Adrenal gland (tissue), 19 donors: ENCODE measurements at places on chromosomes 1 and 21.
A peak's percentile ranks its signal among the peaks of the same experiment; 100 is the strongest.

- no peaks in the 10 kb centered on the region for H3K4me1 ChIP-seq
- no peaks in the 10 kb centered on the region for H3K36me3 ChIP-seq
- no peak for DNase-seq
- H3K4me3 ChIP-seq, result no peak overlapping the region
- H3K27me3 ChIP-seq, result no peaks in the 10 kb centered on the region
- no peak overlapping the region for H3K27ac ChIP-seq
Observed at GRCh38 chr1:198143797-198144196, 13.0 kb upstream of the NEK7 start.

- H3K4me1 ChIP-seq, result no peaks in the 10 kb centered on the region
- H3K36me3 ChIP-seq, result no peaks in the 10 kb centered on the region
- no peak overlapping the region for H3K27ac ChIP-seq
- no peak overlapping the region for H3K4me3 ChIP-seq
- DNase-seq, result peak; percentile 87
Observed at GRCh38 chr1:9004700-9005394, 21.4 kb downstream of the SLC2A7 start.

GRCh38 chr1:15384301-15384901, 25.3 kb upstream of the EFHD2 start:
- no peaks in the 10 kb centered on the region for H3K4me1 ChIP-seq
- H3K27ac ChIP-seq, result no peak overlapping the region
- no peak for DNase-seq
- H3K36me3 ChIP-seq, result no peaks in the 10 kb centered on the region

DNA sequence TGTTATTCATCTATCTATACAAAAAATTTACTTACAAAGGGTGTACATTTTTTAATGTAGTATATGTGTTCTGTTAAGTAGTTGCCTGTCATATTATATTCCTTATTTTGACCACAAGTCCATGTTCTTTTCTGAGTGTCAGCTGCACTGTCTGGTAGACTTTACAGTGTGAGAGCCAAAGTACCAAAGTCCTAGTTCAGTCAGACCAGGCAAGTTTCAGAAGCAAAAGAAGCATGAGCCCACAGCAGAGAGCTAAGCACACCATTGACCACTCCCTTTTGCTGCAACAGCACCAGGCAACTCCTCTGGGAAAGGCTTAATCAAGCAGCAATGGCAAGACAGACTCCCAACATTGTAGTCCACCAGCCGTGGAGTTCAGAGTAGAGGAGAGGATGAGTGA, 631.9 kb upstream of the PKN2 start:
- no peak overlapping the region for H3K27ac ChIP-seq
- no peaks in the 10 kb centered on the region for H3K36me3 ChIP-seq
- no peaks in the 10 kb centered on the region for H3K4me1 ChIP-seq
- no peak overlapping the region for H3K4me3 ChIP-seq
- no peak for DNase-seq
- no peaks in the 10 kb centered on the region for H3K27me3 ChIP-seq

GRCh38 chr1:28208818-28209441, 23.9 kb downstream of the DNAJC8 start:
- no peaks in the 10 kb centered on the region for H3K27me3 ChIP-seq
- peaks cover 6% of the 10 kb centered on the region for H3K4me1 ChIP-seq
- no peak overlapping the region for H3K4me3 ChIP-seq
- peaks cover 41% of the 10 kb centered on the region for H3K36me3 ChIP-seq
- DNase-seq, result peak; percentile 78

GRCh38 chr1:41232305-41232704, 9.8 kb downstream of the SCMH1 start:
- no peaks in the 10 kb centered on the region for H3K27me3 ChIP-seq
- no peaks in the 10 kb centered on the region for H3K36me3 ChIP-seq
- DNase-seq, result no peak
- H3K27ac ChIP-seq, result no peak overlapping the region
- H3K4me1 ChIP-seq, result no peaks in the 10 kb centered on the region
- H3K4me3 ChIP-seq, result no peak overlapping the region

GRCh38 chr1:219993554-219994433, 52.5 kb downstream of the EPRS1 start:
- H3K27ac ChIP-seq, result no peak overlapping the region
- no peak for DNase-seq
- no peak overlapping the region for H3K4me3 ChIP-seq
- H3K27me3 ChIP-seq, result no peaks in the 10 kb centered on the region
- no peaks in the 10 kb centered on the region for H3K4me1 ChIP-seq

GRCh38 chr1:37480125-37480466, 5.7 kb downstream of the ZC3H12A start:
- H3K4me3 ChIP-seq, result no peak overlapping the region
- H3K27me3 ChIP-seq, result no peaks in the 10 kb centered on the region
- H3K27ac ChIP-seq, result peak overlapping the region; percentile 90
- H3K36me3 ChIP-seq, result peaks cover 56% of the 10 kb centered on the region
- DNase-seq, result no peak
- peaks cover 72% of the 10 kb centered on the region for H3K4me1 ChIP-seq

DNA sequence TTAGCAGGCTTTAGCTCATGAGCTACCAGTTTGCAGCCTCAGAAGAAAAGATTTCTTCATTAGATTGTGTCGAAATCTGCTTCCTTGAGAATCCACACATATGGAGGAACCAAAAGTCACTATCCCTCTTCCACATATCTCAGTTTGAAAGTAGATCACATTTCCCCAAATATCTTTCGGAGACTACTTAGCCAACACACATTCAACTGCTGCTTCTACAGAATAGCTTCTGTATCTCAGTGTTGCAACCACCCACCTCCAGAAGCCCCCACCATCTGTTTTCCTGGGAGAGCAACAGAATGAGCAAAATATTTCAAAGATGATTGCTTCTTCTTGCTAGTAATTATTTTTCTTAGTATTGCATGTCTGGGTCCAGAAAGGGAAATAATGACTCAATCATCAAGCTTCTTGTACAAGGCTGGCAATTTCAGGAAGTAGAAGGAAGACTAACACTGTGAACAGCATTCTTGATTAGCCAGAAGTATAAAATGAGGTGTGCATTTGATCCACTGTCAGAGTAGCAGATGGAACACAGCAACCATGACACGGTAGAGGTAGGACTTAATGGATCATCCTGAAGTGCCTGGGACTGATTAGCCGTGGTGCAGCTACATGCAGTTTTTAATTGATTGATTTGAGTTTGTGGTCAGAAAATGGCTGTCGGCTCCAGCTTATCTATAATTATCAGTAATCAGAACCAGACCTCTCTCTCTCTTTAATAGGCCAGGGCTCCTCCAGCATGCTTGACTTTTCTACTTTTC, 24.9 kb downstream of the ZC3H11B start:
- no peak for DNase-seq
- no peaks in the 10 kb centered on the region for H3K27me3 ChIP-seq
- H3K4me3 ChIP-seq, result no peak overlapping the region

GRCh38 chr1:36675106-36675505, 192.4 kb upstream of the CSF3R start:
- H3K4me1 ChIP-seq, result no peaks in the 10 kb centered on the region
- no peak for DNase-seq
- H3K4me3 ChIP-seq, result no peak overlapping the region
- no peak overlapping the region for H3K27ac ChIP-seq

DNA sequence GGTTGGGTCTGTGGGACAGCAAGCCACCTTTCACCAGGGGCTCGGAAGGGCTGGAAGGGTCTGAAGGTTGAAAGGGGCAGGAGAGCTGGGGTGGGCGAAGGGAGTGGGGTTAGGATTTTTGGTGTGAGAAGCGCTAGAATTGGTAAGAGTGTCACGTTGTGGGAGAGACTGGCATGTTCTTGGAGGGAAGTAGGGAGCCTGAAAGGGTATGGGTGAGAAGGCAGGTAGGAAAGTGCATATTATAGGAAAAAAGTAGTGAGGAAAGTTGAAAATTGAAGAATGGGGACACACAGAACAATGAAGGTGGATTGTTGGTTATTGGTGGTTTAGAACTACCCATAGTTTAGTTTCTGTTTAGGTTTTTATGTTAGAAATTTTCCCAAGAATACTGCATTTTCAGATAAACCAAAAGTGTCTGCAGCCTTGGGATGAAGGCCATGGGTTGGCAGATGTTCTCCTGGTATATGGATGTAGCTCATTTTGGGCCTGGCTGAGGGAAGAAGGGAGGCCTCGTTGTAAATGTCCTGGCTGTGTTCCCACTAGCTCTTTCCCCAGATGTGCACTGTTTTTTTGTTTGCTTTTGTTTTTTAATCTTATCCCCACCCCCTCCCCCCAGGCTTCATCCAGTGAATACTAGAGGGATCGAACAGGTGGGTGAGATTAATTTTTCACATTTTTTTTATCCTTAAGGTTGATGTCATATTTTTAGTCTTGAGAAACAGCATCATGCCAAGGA, 1.2 kb downstream of the LRRC42 start:
- no peaks in the 10 kb centered on the region for H3K27me3 ChIP-seq
- H3K4me3 ChIP-seq, result peak overlapping the region; percentile 94
- peaks cover 59% of the 10 kb centered on the region for H3K4me1 ChIP-seq
- H3K27ac ChIP-seq, result peak overlapping the region; percentile 93
- peaks cover 7% of the 10 kb centered on the region for H3K36me3 ChIP-seq
- DNase-seq, result no peak

DNA sequence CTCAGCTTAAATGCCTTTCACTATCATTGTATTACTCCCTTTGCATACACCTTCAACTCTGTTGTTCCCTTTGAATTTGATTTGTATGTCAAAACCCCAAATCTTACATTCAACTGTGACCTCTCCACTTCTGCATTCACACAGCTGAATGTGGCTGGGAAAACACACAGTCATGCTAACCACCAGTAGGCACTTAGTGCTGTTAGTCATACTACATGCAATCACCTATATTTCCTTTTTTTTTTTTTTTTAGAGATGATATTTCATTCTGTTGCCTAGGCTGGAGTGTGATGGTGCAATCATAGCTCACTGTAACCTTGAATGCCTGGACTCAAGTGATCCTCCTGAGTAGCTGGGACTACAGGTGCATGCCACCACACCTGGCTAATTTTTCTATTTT, 16.2 kb downstream of the BTBD8 start:
- no peak overlapping the region for H3K27ac ChIP-seq
- DNase-seq, result no peak
- no peaks in the 10 kb centered on the region for H3K36me3 ChIP-seq
- no peaks in the 10 kb centered on the region for H3K27me3 ChIP-seq

DNA sequence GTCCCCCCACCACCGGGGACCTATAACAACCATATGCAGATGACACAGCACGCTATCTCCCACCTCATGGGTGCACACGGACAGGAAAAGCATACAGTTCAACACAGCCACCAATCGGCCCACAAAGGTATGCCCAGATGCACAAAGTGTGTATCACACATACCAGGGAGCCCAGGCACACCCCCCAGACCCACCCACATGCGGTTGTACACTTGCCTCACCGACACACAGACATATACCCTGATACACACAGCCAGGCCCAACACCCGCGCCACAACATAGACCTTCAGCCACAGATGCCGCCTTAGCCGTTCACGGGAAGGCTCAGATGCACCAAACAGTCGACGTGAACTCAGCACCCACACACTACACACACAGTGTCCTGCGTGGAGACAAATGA, 5.5 kb downstream of the CROCC start:
- no peaks in the 10 kb centered on the region for H3K27me3 ChIP-seq
- no peaks in the 10 kb centered on the region for H3K4me1 ChIP-seq
- no peak overlapping the region for H3K4me3 ChIP-seq
- H3K27ac ChIP-seq, result no peak overlapping the region
- no peaks in the 10 kb centered on the region for H3K36me3 ChIP-seq
- DNase-seq, result no peak

GRCh38 chr1:15260418-15261154, 13.6 kb downstream of the FHAD1 start:
- H3K4me3 ChIP-seq, result peak overlapping the region; percentile 16
- H3K36me3 ChIP-seq, result no peaks in the 10 kb centered on the region
- peak overlapping the region; percentile 91 for H3K27ac ChIP-seq

GRCh38 chr1:80807981-80808380, 992.8 kb upstream of the ADGRL2 start:
- no peaks in the 10 kb centered on the region for H3K36me3 ChIP-seq
- no peak overlapping the region for H3K4me3 ChIP-seq
- DNase-seq, result no peak
- no peaks in the 10 kb centered on the region for H3K4me1 ChIP-seq
- no peak overlapping the region for H3K27ac ChIP-seq
- H3K27me3 ChIP-seq, result no peaks in the 10 kb centered on the region

DNA sequence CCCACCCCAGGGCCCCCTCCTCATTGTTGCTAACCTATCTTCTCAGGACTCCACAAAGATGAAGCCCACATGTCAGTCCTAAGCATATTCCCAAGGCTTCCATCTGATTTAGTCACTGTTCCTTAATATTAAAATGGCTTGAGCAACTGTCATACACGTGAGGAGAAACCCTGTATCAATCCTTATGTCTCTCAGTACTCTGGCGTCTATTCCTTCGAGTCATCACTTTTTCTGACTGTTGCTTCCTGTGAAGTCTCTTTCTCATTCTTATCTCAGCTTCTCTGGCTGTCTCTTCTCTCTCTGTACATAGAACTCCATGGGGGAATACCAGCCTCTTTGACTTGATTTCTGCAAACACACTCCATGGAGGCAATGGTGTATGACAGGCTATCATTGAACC, 98.4 kb downstream of the C4BPA start:
- peaks cover 8% of the 10 kb centered on the region for H3K4me1 ChIP-seq
- no peak overlapping the region for H3K4me3 ChIP-seq

- H3K4me1 ChIP-seq, result peaks cover 13% of the 10 kb centered on the region
- no peak overlapping the region for H3K27ac ChIP-seq
- peaks cover 37% of the 10 kb centered on the region for H3K27me3 ChIP-seq
- H3K4me3 ChIP-seq, result peak overlapping the region; percentile 83
- no peak for DNase-seq
- H3K36me3 ChIP-seq, result no peaks in the 10 kb centered on the region
Observed at GRCh38 chr21:34890724-34891612, 158.1 kb downstream of the RUNX1 start.

DNA sequence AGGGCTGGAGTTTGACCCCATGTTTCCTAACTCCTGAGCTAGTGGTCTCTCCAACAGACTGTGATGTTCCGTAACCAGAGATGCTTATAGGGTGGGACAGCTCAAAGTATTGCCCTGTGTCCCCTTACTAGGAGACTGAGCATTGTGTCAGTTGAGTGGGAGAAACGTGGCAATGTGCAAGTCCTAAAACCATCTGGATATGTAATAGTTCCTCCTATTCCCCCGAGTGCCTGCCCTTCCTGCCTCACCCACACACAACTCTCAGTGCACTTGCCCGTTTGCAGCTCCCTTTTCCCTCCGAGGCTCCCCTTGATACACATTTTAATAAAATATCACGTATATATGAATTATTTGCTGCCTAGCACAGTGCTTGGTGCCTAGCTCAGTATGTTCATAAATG, 3.4 kb downstream of the PIGV start:
- H3K36me3 ChIP-seq, result no peaks in the 10 kb centered on the region
- no peak overlapping the region for H3K27ac ChIP-seq
- H3K4me3 ChIP-seq, result no peak overlapping the region
- H3K4me1 ChIP-seq, result peaks cover 25% of the 10 kb centered on the region
- DNase-seq, result no peak

- no peak overlapping the region for H3K27ac ChIP-seq
- no peaks in the 10 kb centered on the region for H3K36me3 ChIP-seq
- no peaks in the 10 kb centered on the region for H3K27me3 ChIP-seq
- no peak overlapping the region for H3K4me3 ChIP-seq
Observed at GRCh38 chr1:217272385-217272784, 358.5 kb downstream of the GPATCH2 start.
